ENCODE measurements at places on chromosomes 4 and X.

DNA sequence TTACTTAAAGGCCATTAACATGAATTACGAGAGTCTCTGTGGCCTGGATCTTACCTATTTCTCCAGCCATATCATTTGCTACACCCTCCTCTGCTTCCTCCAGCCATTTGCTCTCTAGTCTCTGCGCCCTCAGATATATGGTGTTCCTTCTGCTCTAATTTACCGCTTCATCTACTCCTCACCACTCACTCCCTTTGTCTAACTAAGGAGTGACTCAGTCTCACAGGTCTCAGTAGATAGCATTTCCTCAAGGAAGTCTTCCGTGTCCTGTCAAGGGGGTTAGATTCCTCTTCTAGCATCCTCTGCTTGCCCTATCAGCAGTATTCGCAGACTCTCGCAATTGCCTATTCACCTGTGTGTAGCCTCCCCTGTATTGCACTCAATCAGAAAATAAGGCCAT lies 892.1 kb upstream of the INTU start:
- H3K4me1 ChIP-seq = no peaks in the 10 kb centered on the region
- H3K36me3 ChIP-seq = no peaks in the 10 kb centered on the region
- no peaks in the 10 kb centered on the region for H3K27me3 ChIP-seq
- no peak for DNase-seq
- H3K27ac ChIP-seq = no peak overlapping the region

- no peak for DNase-seq
- H3K36me3 ChIP-seq = no peaks in the 10 kb centered on the region
- no peaks in the 10 kb centered on the region for H3K27me3 ChIP-seq
- H3K27ac ChIP-seq = no peak overlapping the region
Observed at GRCh38 chr4:143417679-143418403, 81.2 kb downstream of the GAB1 start.

DNA sequence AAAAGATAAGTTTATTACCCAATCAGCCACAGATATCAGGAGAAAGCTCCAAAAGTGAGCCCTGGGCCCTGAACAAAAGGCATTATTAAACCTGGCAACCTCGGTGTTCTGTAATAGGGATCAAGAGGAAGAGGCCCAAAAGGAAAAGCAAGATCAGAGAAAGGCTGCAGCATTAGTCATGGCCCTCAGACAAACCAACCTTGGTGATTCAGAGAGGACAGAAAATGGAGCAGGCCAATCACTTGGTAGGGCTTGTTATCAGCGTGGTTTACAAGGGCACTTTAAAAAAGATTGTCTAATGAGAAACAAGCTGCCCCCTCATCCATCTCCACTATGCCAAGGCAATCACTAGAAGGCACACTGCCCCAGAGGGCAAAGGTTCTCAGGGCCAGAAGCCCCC lies 75.7 kb downstream of the AGTR2 start:
- no peak overlapping the region for H3K4me3 ChIP-seq
- no peak for DNase-seq
- H3K4me1 ChIP-seq = no peaks in the 10 kb centered on the region
- H3K27me3 ChIP-seq = no peaks in the 10 kb centered on the region
- H3K27ac ChIP-seq = no peak overlapping the region
- H3K36me3 ChIP-seq = no peaks in the 10 kb centered on the region

- H3K27me3 ChIP-seq = no peaks in the 10 kb centered on the region
- no peak for DNase-seq
- H3K27ac ChIP-seq = no peak overlapping the region
- no peaks in the 10 kb centered on the region for H3K36me3 ChIP-seq
- no peaks in the 10 kb centered on the region for H3K4me1 ChIP-seq
Observed at GRCh38 chr4:89509708-89510281, 202.2 kb upstream of the GPRIN3 start.

DNA sequence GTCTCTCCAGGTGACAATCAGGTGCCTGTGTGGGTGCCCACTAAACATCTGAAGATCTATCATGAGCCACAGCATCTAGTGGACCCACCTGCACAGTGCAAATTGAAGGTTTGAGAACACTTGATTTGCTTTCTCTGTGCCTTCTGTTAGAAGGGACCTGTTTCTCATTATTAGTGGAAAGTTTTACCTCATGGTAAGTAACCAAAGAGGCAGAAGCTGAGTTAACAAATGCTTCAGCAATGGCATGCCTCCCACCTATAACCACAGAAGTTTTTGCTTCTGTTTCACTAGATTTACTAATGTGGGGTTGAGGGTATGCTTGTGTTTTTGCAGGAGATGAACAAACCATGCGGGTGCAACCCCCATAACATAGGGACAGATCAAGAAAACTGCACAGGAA lies 297.4 kb upstream of the DKK2 start:
- no peaks in the 10 kb centered on the region for H3K27me3 ChIP-seq
- no peak for DNase-seq
